Stimulated activated CD4-positive, alpha-beta T cell treated with anti-CD3 and anti-CD28 coated beads, Interleukin-4, amount 100 ng/mL, for 1 hour (primary cell): ENCODE measurements at places on chromosomes 7 and 10.
A peak's percentile ranks its signal among the peaks of the same experiment; 100 is the strongest.

DNA sequence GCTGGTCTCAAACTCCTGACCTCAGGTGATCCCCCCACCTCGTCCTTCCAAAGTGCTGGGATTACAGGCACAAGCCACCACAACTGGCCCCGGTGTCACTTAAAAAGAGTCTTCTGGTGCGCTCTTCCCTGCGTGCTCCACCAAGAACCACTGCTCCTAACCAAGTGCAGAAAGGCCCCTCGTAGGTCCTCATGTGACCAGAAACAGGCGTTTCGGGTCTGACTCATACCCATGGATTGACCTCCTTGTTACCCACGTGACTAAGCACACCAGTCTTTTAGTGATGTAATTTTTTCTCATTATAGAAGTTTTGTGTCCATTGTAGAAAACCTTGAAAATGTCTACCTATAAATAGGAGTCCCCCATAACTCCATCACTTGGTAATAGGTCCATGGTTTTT is 13.9 kb downstream of the FKBP6 start:
- DNase-seq: no peak

- DNase-seq: no peak
These were observed 564.0 kb downstream of the KCNMA1 start for GRCh38 chr10:77073663-77073960.

GRCh38 chr7:2663121-2663886 is 24.7 kb upstream of the AMZ1 start:
- no peak for DNase-seq

DNA sequence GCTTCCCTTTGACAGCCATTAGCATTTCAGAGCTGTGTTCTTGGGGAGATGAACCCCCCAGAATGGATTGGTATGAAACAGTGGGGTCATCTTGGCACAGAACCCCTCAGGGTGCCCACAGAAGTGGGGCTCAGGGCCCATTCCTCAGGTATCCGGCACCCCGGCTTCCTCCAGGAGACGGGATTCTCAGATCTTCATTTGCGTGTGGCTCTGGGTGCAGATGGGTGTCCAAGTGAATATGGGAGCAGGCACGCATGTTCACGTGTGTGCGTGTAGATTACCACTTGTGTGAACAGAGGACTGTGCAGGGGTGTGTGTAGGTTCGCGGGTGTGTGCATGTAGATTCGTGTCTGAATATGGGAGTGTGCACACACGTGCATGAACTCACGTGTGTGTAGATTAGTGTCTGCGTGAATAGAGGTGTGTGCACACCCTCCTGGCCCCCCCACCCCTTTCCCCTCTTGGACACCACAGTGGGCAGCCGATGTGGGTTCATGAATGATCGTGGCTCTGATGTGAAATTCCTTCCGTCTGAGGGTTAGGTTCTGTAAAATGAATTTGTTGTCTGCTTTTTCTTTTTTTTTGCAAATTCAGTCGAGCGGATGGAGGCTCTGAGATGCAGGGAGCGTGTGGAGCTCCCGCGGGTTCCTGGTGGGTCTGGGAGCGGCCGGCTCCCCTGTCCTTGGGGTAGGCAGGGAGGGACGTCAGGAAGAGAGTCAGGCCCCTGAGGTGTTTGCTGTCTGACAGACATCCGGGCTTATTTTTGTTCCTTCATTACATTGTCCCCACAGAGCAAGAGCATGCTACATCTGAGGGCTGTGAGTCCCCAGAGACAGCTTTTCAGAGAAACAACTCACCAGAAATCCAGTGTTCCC is 7.4 kb downstream of the ELFN1 start:
- DNase-seq: no peak

GRCh38 chr7:99422625-99423024 is 13.9 kb downstream of the BUD31 start:
- no peak for DNase-seq

GRCh38 chr10:102419269-102420180 is 940 bp upstream of the PSD start:
- DNase-seq: peak; percentile 71

DNA sequence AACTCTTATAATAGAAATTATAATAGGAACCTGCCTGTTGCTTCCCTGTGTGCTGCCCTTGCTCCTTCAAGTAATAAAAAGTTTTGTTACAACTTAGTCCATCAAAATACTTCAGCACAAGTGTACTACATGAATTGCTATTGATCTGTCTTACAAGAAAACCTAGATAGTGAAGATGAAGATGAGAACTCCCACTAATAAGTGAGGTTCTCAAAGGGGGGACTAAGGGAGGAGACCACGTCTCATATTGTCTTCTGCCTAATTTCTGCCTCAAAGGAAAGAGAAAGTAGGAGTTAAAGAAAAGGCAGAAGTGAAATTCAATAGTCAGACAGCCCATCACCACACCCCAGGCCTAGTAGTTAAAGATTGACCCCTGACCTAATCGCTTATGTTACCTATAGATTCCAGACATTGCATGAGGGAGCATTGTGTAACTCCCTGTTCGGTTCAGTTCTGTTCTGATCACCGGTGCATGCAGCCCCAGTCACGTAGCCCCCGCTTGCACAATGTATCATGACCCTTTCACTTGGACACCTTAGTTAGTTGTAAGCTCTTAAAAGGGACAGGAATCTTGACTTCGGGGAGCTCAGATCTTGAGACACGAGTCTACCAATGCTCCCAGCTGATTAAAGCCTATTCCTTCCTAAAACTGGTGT is 18.2 kb upstream of the CHST3 start:
- DNase-seq: no peak

- no peak for DNase-seq
These were observed 183.9 kb downstream of the SGMS1 start for GRCh38 chr10:50439806-50440205.

DNA sequence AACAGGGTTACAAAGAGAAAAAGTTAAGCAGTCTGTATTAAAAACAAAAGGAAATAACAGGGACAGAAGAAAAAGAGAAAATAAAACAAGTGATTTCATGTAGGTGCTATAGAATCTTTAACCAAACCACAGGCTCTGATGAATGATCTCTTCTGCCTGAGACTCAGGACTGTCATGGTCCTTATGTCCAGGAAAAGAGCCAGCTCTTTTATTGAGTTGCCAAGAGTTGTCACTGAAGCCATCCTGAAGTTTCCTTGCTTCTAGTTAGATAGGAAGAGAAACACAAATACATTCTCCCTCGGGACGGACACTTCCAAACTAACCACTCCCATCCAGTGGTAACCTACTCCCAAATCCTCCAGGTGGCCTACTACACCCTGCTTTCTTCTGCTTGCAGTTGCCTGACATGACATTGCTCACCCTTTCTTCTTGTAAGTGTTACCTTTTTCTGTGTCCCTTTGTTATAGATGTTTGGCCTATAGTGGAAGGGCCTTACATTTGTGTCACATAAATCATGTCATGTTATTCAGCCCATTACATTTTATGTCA is 346.7 kb downstream of the NRG3 start:
- no peak for DNase-seq

- no peak for DNase-seq
These were observed 6.9 kb downstream of the IFIT1B start for GRCh38 chr10:89384474-89385340.

DNA sequence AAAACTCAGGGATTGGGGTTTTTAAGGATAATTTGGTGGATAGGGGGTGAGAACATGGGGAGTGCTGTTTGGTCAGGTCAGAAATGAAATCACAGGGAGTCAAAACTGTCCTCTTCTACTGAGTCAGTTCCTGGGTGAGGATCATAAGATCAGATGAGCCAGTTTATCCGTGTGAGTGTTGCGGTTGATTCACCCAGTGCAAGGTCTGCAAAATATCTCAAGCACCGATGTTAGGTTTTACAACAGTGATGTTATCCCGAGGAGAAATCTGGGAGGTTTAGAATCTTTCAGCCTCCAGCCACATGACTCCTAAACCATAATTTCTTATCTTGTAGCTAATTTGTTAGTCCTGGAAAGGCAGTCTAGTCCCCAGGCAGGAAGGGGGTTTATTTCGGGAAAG is 31.7 kb upstream of the AGR2 start:
- no peak for DNase-seq

DNA sequence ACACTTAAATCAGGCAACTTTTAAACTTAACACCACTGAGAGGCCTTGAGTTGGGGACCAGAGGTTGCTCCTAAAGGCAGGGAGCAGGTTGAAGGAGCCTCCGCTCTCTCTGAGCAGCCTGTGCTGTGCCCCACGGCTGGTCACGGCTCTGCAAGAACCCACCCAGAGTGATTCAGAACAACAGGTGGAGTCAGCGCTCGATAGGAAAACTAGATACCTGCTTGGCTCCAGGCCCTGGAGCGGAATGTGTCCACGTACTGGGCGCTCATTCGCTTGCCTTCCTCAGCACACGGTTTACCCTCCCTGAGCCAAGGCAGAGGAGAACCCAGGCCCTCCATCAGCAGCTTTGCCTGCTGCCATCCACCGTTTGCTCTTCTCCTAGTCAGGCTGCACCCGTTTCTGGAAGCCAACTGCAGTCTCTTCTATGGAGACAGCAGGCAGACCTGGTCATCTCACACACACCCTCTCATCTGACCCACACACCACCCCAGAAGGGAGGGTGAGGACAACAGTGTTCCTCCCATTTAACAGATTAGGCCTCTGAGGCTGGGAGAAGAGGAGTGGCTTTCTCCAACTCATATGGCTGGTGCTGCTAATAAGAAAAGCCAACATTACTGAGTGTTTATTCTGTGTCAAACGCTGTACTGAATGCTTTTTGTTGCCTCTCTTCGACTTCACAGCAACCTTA is 37.6 kb upstream of the PDCD4 start:
- DNase-seq: no peak

- no peak for DNase-seq
These were observed 6.1 kb downstream of the RBM20 start for GRCh38 chr10:110650265-110650668.

DNA sequence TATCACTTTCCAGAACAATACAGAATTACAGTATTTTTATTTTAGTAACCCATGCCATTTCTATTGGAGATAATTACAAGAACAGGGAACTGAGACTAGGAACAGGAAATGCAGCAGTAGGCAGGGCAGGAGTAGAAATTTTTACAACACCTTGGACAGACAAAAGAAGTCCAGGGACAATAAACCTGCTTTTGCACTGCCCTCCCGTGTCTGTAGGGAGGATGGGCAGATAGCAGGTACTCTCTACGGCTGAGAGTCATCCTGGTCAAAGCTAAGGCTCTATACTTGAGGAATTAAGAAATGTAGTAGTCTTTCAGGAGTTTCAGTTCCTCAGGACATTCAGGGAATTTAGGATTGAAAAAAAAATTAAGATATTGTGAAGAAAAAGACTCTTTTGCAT is 63.4 kb downstream of the VAX1 start:
- DNase-seq: no peak

DNA sequence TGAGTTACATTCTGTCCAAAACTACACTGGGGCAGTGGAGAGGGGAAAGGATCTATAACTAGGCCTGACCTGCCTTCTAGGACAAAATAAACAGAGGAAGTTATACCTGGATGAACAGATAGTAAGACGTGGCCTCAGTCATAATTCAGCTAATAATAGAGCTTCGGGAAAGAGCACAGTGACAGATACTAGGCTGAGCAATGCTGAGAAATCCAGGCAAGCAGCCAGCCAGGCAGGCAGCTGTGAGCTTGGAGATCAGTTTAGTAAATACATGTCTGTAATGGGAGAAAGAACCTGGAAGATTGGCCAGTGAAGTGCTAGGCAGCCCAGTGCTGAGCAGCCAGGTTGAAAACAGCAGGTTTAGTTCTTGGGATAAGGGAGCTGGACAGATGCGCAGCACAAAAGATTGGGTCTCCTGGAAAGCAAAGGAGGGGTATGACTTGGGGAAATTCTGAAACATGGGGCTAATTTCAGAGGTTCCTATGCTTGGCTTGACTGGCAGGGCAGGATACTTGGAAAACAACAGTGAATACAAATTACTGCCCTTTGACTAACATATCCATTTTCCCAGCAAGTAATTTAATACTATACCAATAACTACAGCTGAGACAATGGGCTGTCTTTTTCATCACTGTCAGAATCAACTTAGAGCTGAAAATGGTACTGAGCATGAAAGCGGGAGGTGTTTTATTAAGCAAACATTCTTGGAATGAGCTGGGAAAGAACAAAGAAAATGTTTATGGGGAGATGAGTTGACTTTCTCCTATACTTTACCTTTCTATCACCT is 140.8 kb downstream of the DGKB start:
- DNase-seq: no peak

DNA sequence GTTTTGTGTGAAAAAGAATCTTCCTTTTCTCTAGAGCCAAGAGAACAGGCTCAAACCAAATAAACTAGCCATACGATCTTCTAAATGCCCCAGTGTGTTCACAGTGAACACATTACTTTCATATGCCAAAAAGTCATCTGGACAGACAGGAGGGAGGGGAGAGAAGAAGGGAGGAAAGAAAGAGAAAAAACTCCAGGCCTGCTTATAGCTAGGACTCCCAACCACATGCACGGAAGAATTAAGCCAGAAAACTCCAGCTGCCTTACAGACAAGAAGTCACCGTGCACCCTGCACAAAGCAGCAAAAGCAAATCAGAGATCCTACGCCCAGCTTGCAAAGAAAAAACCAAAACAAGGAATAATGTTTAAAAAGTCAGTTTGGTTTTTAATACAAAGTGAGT is 34.3 kb downstream of the SNX8 start:
- DNase-seq: no peak

DNA sequence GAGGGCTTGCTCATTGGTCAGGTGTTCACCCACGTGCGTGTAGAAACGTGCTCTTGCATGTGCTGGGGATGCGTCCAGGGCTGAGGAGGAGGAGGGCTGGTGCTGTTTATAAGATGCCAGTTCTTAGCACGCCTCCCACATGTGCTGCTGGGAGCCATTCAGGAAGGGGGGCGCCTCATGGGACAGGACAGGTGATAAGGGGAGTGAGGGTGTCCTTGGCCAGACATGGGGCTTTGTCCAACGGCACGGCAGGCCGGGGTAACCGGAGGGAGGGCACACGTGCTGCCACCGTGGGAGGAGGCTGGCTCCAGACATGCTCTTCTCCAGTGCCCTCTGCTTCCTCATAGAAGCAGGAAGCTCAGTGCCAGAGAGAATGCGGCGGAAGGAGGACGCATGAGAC is 150.0 kb downstream of the ZMYND11 start:
- no peak for DNase-seq

- no peak for DNase-seq
These were observed 280.6 kb downstream of the TFEC start for GRCh38 chr7:115749924-115750323.

DNA sequence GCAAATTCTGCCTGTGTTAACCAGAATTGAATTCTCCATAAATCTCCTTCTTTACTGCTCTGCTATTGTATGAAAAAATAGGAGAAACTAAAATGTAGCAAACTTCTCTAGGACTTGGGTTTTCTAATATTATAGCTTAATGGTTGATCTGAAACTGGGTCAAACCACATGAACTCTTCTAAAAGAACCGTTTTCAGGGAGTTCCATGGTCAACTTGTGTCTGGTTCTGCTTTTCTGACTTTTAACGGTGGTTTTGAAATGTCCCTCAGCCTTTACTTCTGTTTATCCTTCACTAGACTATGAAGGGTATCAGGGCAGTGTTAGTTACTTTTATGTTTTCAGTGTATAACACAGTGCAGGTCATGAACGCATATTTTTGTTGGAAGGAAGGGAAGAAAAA is 242.2 kb downstream of the TSPAN12 start:
- DNase-seq: no peak

- DNase-seq: no peak
These were observed 25.2 kb upstream of the OTUD1 start for GRCh38 chr10:23413629-23414089.
